Kasumi-1 (cell line): ENCODE measurements at places on chromosomes 11 and 22.

DNA sequence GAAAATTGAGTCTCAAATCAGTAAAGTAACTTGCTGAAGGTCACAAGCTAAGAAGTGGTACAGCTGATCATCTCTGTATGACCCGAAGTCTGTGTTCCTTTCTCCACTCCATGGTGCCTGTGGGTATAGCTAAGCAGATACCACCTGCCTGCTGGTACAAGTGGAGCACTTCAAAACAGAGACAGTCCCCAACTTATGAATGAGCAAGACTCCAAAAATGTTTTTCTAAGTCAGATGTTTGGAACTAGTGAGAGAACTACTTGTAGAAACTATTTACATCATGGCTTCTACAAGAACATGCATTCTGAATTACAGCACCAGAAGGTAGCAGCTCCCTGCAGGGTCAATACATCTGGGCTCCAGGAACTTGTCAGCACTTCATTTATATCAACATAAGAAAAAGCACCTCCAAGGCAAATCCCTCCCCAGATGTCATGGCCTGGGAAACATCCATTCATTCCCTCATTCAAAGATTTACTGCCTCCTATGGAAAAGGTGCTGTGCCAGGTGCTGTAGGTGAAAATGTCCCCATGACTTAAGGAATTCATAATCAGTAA is 94.7 kb downstream of the SERGEF start:
- no peak for DNase-seq

GRCh38 chr11:111932611-111932950 is 4.6 kb upstream of the DIXDC1 start:
- DNase-seq = no peak

DNA sequence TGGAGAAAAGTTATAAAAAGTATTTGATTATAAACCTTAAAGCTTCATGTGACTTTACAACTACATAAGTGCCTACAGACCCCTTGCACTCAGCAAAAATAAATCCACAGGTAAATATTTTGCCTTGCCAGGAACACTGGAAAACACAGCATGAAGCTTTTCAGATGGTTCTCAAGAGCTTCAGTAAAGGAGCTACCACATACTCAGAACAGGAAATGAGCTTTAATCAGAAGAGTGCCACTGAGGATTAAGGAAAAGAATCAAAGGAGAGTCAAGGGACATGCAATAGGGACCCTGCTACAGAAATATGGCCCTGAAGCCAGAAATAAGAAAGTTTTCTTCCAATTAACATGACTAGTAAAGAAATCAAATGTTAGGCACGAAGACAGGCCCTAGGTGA is 1.2 kb downstream of the CASP1 start:
- no peak for DNase-seq

GRCh38 chr22:41557401-41558240 is 3.2 kb upstream of the CSDC2 start:
- peak; percentile 14 for DNase-seq

GRCh38 chr11:44533921-44534711 is 31.3 kb upstream of the CD82 start:
- no peak for DNase-seq

- DNase-seq = no peak
Measured at GRCh38 chr11:94586978-94587377, 19.8 kb downstream of the PIWIL4 start.

- no peak for DNase-seq
Measured at GRCh38 chr11:31477528-31478222, 31.7 kb downstream of the IMMP1L start.

GRCh38 chr22:47587861-47588577 is 825.6 kb downstream of the TBC1D22A start:
- no peak for DNase-seq

DNA sequence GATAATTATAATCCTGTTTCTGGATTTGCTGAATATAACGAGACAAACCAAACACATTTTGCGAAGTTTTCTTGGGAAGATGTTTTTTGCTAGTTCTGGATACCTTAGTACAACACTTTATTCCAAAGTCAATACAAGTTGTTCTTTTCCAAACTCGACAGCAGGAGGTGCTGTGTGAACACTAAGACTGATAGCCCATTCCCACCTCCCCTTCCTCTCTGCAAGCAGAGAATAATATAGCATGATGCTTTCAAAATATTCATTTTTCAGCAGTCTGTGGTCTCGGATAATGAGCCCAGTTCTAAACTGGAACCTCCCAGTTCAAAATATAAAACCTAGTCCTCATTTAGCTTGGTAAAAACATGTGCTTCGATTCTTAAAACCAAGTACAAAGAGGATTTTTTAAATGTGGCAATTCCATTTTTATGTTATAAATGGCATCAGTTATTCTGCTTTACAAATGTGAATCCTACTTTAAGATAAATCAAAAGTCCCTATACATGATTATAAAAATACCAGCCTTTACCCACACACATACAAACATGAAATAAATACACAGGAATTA is 129.1 kb downstream of the DCDC1 start:
- DNase-seq = peak; percentile 68

GRCh38 chr11:80473562-80473961 is 1032.7 kb upstream of the TENM4 start:
- no peak for DNase-seq

- no peak for DNase-seq
Measured at GRCh38 chr11:117419482-117420142, 92.0 kb downstream of the CEP164 start.

DNA sequence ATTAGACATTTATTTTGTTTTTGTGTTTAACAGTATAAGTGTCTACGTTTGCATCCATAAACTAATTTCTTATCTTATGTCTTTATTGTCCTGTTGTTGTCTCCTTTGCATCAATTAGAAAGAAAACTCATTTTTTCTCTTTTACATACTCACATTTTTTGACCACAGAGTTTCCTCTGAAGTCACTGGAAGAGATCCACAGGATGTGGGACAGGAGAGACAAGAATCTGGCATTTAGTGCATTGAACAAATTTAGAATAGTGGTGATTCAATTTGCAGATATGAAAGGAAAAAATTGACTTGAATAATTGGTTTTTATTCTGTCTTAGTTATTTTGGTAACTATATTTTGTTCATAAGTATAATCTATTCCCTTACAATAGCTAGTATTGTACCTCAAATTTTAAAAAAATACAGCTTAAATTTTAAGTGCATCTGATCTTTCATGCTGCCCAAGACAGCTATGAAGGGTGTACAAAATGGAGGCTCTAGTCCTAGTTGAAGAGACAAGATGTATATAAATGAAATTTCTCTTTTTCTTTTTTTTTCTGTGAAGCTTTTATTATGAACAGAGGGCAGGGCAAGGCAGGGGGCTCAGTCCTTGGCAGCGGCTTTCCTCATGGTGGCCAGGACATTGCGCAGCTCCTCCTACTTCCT is 24.4 kb downstream of the HORMAD2 start:
- DNase-seq = no peak

GRCh38 chr11:34086554-34087283 is 18.7 kb upstream of the NAT10 start:
- DNase-seq = peak; percentile 58

GRCh38 chr11:102560555-102561011 is 30.0 kb upstream of the MMP7 start:
- DNase-seq = peak; percentile 65

DNA sequence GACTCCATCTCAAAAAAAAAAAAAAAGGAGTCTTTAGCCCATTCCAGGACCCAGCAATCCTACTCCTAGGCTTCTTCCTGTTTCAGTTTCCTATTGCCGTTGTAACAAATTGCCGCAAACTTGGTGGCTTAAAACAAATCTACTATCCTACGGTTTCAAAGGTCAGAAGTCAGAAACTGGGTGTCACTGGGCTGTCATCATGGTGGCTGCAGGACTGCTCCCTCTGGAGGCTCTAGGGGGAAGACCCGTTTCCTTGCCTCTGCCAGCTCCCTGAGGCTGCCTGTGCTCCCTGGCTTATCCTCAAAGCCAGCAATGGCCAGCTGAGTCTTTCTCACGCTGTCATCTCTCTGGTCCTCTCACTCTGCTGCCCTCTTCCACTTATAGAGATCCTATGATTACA is 8.7 kb upstream of the DAGLA start:
- DNase-seq = peak; percentile 77

GRCh38 chr11:101612481-101612880 is 28.7 kb upstream of the TRPC6 start:
- DNase-seq = no peak

DNA sequence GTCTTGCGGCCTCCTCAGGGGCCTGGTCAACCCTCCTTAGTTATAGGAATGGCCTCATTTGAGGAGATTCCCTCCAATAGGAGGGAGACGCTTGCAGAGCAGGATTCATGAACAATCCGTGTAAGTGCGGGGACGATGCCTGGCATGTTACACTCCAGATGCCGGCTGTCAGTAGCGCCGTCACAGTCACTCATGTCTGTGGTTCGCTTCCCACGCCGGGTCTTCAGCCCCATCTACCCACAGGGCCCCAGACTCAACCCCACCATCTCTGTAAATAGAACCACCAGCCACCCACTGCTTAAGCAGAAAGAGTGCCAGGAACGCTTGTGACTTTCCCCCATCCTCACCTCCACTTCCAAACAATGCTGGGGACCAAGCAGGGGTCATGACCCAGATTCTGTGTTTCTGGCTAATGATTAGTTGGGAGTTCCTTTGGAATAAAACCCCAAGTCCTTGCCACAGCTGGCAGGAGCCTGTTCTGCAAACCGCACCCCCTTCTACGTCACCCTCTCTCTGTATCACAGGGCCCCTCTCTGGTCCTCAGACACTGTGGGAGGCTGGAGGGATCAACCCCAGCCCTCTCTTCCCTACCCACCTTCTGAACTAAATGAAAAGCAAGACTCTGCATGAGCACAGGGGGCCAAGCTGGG is 38.8 kb upstream of the TOLLIP start:
- no peak for DNase-seq

GRCh38 chr11:66015454-66015881 is 3.7 kb downstream of the CST6 start:
- DNase-seq = no peak

DNA sequence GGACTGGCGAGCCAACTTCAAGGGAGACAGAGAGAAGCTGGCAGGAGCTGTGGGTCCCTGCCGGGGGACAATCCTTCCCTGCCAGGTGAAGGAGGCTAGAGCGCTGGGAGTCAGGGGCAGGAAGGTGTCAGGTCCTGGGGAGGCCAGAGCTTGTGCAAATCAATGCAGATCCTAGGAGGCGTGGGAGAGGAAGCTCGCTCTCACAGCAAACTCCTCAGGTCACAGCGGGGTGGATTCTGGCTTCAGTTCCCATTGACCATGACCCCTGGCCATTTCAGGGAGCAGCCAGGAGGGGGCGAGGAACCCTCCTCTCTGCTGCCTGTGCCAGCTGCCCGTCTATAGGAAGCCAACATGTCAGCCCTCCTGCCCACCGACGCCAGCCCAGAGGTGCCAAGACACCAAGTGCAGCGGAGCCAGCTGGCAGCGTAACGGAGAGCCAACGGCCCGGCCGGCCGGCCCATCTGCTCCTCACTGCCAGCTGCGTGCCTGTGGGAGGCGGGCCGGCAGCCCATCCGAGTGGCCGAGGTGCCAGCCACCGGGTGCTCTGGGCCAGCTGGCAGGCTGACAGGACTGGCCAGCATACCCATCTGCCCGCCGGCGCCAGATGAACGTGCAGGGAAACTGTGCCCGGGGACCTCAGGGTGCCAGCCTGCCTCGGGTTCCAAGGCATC is 374.8 kb downstream of the MIAT start:
- no peak for DNase-seq

DNA sequence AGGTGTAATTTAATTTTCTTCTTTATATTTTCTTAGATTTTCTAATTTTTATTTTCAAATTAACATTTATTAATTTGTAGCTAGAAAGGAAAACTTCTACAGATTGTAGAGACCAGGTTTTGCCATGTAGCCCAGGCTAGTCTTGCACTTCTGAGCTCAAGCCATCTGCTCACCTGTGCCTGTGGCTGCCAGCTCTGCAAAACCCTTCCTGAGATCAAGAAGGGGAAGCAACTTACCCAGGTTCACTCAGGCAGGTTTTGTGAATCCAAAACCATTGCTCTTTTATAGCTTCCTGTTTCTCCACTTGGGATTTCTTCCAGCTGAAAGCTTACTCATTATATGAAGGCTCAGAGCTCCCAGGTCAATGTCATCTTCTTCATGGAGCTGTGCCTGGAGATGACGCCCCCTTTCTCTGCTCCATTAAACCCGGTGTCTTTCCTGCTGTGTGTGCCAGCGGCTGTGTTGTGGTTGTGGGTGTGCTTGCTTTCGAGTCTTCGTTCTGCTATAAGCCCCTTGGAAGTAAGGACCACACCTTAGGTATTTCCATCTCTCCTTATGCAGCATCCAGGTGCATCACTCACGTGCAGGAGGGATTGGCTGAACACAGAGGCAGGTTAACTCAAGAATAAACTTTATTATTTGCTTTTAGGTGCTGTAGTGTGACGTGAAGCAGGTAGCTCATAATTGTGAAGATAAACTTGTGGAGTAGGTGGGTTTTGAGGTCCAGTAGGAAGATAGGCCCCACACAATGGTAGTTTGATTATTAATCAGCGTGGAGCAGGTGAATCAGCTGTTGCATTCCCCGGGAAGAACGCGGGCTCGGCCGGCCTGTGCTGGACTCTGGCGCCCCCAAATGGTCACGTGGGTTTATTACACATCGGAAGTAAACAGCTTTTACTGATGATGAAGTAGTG is 42.2 kb upstream of the INCENP start:
- DNase-seq = peak; percentile 87

GRCh38 chr11:94766713-94767206 is 1.4 kb upstream of the AMOTL1 start:
- no peak for DNase-seq

- no peak for DNase-seq
Measured at GRCh38 chr11:11531131-11531908, 90.5 kb downstream of the GALNT18 start.

DNA sequence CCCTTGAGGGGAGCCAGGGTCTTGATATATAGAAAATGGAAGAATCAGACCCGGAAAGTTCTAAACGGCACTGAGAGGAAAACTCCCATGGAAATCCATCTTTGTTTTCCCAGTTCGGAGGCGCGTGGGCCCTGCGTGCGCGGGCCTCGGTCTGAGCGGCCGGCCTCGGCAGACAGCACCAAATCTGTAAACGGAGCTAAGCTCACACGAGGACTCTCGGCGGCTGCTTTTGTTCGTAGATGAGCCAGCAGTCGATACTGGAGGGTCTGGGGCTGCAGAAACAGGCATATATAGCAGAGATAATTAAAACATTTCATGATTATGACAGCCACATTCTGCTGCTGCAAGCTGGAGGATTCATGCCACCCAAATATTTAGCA is 68.5 kb upstream of the PPARA start:
- no peak for DNase-seq

GRCh38 chr11:48078689-48079088 is 98.3 kb downstream of the PTPRJ start:
- DNase-seq = no peak

- no peak for DNase-seq
Measured at GRCh38 chr22:31122532-31123291, at the start of gene INPP5J. TSS of gene INPP5J (plus strand) at chr22:31122966. CDS start at chr22:31123015, 49 bp downstream.

- no peak for DNase-seq
Measured at GRCh38 chr11:78164471-78164870, 24.0 kb downstream of the KCTD21 start.
